ENCODE measurements at places on chromosomes 4 and X.

DNA sequence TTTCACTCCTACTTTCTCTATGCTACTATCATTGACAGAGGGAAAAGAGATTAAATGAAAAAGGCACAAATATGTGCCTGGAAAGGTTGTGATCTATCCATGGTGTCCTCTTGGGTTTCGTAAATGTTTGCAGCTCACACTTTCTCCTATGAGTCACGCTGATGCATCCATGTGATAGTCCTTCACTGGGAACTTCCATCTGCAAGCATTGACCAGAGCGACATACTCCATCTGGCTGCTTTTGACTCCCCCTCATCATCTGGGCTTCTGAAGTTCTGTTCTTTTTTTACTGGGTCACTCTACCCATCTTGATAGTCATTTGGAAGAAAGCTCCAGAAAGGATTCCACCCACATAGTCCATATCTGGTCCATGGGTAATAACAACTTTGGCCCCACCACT lies 84.7 kb upstream of the NDST3 start:
- no peak for DNase-seq

- DNase-seq, result no peak
These were observed 2390.9 kb downstream of the PCDH7 start for GRCh38 chr4:33111117-33111516.

GRCh38 chr4:108047199-108047598 lies 57.5 kb downstream of the HADH start:
- DNase-seq, result no peak

DNA sequence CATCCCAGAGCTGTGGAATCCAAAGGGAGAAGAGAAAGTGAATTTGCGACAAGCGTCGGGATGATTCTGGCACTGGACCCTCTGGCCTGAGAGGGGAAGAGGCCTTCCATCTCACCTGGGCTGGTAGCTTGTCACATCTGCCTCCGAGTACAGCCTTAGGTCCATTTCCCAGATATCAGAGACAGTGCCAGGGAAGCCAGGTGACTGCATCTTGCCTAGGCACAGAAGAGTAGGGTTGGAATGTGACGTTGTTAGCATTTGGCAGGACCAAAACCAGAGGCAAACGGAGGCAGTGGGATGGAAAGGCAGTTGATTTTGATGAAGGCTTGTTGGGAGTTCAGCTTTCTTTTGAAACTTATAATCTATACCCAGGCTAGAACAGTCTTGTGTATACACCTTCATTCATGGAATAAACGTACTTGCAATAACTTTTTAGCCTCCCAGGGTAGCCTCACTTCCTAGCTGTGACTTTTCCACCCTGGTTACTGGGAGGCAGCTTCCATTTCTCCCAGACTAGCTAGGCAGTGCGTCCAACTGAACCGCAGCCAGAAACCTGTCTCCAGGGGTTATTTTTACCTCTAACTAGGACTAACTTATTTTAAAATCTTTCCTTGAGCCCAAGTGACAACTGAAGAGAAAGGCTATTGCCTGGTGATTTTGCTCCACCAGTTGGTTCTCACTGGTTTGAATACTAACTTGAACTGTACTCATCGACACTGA lies 5.9 kb downstream of the SOD3 start:
- no peak for DNase-seq

DNA sequence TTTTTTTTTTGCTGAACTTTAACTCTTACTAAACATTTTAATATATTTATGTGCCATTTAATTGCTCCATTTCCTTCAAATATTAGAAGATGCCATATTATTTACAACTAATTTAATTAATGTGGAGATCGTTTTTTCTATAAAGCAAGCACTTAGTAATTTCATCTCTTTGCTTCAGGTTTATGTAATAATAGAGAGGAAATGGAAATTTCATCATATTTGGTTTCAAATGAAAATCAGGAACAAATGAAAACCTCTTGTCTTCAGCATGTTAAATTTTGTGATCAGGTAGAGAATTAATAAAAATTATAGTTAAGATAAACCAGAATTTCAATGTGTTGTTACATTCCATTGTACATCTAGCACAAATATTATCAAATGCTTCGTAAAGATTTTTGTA lies 120.1 kb downstream of the SYNPO2 start:
- no peak for DNase-seq

- no peak for DNase-seq
These were observed 43.4 kb downstream of the NUDT6 start for GRCh38 chr4:122879001-122879400.

DNA sequence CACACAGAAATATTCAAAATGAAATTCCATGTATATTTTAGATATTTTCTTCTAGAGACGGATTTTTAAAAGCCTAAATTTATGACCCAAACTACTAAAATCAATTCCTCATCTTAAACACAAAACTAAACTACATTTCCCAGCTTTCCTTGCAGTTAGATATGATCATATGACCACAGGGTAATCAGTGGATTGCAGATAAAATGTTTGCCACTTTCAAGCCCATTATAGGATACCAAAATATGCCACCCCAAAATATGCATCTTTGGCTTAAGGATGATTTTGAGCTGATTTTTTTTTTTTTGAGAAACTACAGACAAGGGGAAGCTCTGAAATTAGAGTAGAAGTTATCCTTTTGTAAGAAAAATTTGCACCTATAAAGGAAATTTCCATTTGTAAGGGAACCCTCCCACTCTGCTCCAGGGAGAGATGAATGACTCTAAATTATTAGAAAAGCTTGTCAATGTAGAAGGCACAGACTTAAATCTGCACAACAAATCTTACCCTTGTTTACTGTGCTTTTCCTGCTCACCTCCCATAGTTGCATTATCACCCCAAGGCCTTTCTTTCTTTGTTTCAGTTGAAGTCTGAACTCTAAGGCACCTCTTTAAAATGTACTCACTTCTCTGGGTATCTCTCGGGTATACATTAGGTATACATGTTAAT lies 503.0 kb downstream of the PDHA2 start:
- DNase-seq, result no peak

DNA sequence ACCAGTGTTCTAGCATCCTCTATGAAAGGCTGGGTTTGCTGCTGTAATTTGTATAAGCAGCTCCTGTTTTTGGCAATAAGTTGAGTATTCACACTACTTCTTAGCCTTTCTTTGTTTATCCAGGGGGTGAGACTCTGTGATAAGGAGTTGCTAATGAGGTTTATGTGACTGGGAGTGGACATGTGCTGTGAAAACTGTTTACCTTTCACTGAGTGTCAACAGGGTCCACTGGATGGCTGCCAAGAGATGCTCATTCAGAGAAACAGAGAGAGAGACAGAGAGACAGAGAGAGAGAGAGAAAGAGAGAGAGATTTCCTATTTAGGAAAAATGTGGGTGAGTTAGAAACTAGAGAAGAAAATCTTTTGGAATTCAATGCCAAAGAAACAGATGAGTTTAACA lies 233.9 kb downstream of the CHIC2 start:
- DNase-seq, result no peak

GRCh38 chrX:113222305-113222704 lies 381.7 kb upstream of the AMOT start:
- no peak for DNase-seq

- DNase-seq, result no peak
These were observed 36.4 kb downstream of the FAT1 start for GRCh38 chr4:186687265-186687664.
